ENCODE measurements at places on chromosomes 7 and 10.

DNA sequence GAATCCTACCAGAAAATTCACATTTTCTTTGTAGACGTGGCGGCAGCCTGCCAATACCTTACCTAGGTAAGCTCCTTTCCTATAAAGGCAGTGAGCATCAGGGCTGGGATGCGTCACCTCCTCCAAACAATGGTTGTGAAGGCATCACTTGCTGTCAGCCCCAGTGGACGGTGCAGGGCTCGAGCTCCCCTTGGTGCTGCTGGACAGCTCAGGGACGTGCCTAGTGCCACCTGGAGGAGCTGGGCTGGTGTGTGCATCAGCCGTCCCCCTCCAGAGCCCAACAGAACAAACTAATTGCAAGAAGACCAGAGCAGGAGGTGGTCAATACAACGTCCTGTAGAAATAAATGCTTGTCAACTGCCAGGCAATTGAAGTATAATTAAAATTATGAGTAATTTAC is 517.5 kb upstream of the FOXK1 start:
- no peak for DNase-seq

GRCh38 chr7:33379891-33380525 is 250.6 kb downstream of the BBS9 start:
- DNase-seq, result no peak

DNA sequence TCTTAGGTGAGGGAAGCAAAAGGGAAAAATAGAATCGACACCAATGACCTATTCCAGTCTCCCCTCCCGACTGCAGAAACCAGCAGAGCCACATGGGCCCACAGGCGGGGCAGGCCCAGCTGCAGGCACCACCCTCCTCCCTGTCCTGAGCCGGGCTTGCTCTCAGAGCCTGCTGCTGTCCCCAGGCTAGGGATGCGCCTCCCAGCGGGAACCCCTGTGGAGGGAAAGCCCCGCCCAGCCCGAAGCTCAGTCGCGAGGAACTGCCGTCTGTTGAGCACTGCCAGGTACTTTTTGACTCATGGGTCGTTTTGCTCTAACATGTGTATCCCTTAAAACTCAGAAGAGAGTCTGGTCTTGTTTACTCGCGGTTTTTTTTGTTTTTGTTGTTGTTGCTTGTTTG is 124.5 kb upstream of the RET start:
- DNase-seq, result no peak

- DNase-seq, result no peak
Measured at GRCh38 chr10:11197266-11197712, 179.6 kb downstream of the CELF2 start.

DNA sequence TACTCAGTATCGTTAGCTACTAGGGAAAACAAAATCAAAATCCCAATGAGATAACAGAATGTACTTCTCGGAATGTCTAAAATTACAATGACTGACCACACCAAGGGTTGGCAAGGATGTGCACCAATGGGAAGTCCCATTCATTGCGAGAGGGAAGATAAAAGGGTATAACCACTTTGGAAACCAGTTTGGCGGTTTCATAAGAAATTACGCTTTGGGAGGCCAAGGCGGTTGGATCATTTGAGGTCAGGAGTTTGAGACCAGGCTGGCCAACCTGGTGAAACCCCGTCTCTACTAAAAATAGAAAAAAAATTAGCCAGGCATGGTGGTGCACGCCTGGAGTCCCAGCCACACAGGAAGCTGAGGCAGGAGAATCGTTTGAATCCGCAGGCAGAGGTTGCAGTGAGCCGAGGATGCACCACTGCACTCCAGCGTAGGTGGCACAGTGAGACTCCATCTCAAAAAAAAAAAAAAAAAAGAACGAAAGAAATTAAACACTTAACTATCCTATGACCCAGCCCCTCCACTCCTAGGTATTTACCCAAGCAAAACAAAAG is 7.6 kb downstream of the HACD1 start:
- DNase-seq, result no peak

DNA sequence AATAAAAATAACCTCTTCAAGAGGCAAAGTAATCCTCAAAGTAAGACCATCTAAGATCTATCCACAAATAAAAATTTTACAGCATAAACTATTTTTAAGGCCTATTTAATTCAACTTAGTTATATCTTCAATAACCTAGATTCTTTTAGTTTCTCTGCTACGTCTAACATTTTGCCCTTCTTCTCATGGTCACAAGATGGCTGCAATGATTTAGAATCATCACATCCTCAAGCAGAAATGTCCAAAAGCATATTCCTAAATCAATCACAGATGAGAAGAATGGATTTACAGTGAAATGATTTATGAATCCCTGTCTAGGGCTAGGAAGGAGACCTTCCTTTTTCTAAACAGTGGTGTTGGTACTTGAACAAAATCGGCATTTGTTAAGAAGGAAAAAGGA is 304.7 kb downstream of the ARHGAP12 start:
- no peak for DNase-seq

GRCh38 chr10:49007129-49007528 is 67.5 kb upstream of the LRRC18 start:
- no peak for DNase-seq

GRCh38 chr7:81492240-81492639 is 277.6 kb downstream of the HGF start:
- no peak for DNase-seq

DNA sequence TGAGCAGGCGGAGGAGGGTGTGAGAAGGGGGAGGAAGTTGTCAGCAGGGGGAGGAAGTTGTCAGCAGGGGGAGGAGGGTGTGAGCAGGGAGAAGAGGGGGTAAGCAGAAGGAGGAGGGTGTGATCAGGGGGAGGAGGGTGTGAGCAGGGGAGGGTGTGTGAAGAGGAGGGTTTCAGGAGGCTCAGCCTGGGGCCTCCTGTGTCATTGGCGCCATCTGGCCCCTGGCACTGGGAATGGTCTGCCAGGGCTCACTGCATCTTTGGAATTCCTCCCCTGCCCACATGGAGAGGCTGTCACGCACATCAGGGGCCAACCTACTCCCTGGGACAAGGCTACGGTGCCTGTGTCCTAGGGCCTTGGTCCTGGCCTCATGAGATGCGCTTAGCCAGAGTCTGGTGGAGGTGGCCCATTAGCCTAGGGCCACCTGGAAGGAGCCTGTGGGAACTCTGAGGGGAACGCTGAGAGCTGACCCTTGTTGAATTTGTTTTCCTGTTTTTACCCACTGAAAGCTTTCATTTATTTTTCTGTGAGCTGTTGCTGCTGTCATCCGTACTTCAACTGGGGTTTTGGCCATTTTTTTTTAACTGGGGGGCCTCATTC is 18.0 kb downstream of the CAMK2B start:
- DNase-seq, result no peak

DNA sequence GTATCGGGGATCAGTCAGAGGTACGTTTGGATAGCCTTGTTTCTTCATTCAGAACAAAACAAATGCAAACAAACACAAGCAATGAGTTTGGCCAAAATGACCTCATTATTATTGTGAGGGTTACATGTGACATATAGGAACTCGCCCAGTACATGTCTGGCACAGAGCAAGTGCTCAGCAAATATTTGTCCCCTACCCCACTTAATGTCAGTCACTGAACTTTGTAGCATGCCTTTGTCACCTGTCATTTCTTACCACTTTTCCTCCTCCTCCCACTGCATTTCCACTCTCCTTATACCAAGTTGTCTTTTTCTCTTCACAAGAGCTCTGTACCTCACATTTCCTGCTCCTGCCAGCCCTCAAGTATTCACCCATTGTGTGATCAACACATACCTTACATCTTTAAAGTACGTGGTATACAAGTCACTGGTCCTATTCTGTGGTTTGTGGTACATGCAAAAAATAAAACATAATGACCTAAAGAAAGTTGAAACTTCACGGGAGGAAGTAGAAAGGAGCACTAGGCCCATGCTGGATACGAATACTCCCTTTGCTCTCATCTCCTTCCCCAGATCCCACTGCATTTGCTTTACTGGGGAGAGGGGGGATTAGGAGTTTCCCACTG is 236.0 kb downstream of the INHBA start:
- no peak for DNase-seq

- DNase-seq, result no peak
Measured at GRCh38 chr7:28595076-28595475, 182.8 kb downstream of the CREB5 start.

DNA sequence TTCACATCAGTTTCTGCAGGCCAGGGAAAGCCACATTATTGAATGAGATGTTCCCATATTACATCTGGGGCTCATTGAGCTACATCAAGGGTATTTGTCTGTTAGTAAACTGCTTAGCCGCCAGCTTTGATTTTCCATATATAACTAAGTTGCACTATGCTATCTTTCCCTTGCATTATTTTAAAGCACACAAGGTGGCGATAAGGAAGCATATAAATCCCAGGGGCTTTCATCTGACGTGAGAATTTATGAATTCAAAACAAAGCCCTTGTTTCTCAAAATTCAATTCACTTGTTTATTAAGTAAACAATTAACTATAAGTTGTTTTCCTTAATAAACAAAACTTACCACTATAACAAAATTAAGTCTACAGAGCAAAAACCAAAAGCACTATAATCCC is 334.1 kb upstream of the TPK1 start:
- no peak for DNase-seq

GRCh38 chr10:112680586-112680985 is 233.6 kb downstream of the VTI1A start:
- DNase-seq, result no peak

DNA sequence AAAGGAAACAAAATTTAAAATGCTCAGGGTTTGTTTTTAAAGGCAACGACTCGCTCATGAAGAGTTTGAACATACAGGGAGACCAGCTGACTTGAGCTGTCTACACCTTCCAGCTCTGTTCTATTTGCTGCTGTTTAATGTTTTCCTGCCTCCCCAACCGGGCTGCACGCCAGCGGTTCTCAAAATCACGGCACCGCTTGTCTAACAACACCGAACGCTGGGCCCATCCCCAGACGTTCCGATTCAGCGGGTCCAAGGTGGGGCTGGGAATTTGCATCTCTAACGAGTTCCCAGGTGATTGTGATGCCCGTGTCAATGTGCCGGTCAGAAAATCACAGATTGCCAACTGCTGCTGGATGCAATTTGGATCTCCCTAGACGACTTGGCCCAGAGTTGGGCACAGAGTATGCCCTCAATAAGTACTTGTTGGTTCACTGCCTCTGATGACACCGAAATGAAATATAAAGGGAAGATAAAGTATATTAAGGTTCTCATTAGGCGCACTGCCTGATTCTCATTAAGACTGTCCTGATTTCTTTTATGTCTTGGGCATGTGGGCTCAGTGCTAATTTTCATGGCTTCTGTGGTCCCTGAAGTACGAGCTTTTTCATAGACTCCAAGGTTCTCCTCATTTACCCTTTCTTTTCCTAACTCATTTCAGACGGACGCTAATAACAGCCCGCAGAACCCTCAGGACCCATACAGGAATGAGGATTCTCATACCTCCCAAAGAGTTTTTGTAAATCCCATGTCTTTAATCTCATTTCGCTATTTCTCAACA is 28.5 kb downstream of the CELF2 start:
- DNase-seq, result no peak

DNA sequence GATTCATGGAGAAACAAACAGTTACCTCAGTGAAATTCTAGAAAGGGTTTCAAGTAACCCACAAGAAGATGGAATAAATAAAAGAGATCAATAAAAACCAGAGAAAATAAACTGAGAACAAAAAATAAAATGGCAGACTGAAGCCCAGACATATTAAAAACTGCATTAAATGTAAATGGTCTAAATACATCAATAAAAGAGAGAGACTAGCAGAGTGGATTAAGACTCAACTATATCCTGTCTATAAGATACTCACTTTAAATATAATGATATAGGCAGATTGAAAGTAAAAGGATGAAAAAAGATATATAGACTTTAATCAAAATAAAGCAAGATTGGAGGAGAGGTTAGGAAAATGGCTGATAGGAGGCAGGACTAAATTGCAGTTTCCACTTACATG is 18.8 kb upstream of the EBF3 start:
- no peak for DNase-seq

- DNase-seq, result no peak
Measured at GRCh38 chr7:111586711-111587409, 24.6 kb upstream of the IMMP2L start.

DNA sequence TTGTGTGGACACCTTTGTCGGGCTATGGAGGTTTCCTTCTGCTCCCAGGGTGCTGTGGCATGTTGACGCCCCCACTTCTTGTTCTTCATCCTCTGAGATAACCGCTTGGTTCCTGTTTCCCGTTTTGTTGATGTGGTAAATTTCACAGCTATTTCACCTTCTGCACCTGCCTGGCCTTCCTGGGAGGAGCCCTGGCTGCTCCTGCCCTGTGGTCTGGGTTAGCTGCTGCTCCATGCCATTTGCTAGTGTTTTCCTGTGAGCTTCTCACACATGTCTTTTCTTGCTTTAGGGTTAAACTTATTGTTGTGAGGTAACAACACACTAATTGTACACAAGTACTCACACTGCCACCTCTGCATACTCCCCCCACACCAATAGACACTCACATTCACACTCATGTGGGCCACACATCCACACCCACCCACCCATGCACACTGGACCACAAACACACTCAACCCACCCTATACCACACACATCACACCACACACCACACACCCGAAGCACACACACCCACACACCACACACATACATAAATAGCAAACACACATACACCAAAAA is 46.5 kb upstream of the MSMB start:
- no peak for DNase-seq

GRCh38 chr10:65945061-65945460 is 980.8 kb upstream of the LRRTM3 start:
- DNase-seq, result no peak

DNA sequence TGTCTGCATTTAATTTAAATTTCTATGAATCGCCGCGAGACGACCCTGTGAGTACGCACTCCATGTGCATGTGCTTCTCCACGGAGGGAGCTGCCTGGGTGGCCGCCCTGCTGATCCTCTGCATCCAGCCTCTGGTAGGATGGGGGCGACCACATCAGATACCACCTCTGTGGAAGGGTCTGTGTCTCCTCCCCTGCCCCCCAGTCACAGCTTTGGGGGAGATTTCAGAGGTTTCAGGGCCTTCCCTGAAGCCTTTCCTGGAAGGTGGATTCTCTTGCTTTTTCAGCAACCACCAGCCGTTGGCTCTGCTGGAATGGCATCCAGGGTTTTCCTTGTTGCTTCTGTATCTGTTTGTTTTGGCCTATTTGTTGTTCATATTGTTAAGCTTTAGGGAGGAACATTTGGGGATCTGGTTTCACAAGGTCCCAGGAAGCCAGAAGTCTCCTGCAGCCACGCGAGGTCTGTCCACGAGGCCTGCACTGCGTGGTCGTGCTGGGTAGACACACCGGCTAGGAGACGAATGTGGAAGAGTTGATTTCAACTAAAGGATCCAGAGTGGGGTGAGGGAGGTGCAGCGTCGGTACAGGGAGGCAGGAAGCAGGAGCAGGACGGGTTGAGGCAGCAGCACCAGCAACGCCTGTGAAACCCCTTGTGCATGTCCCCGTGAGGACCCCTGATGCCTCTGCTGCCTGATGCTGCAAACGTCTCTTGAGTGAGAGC is 329.1 kb downstream of the PTPRN2 start:
- DNase-seq, result no peak

GRCh38 chr10:30055226-30055662 is 4.1 kb downstream of the JCAD start:
- DNase-seq, result no peak

DNA sequence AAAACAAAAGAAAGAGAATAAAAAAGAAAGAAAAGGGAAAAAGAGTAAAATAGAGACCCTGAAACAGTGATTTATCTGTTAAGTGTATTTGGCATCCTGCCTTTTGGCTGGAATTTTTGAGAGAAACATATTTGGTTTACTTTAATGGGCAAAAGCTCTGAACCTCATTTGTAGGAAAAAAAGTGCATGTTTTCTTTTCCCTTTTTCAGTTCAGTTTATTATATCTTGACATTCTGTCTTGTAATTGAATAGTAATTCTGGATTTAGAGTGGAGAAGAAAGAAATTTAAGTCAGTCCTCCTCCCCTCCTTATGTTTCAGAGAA is 69.5 kb downstream of the ARID5B start:
- DNase-seq, result no peak

GRCh38 chr7:81482600-81483186 is 287.2 kb downstream of the HGF start:
- no peak for DNase-seq
